ENCODE measurements at places on chromosomes 11 and 22.

DNA sequence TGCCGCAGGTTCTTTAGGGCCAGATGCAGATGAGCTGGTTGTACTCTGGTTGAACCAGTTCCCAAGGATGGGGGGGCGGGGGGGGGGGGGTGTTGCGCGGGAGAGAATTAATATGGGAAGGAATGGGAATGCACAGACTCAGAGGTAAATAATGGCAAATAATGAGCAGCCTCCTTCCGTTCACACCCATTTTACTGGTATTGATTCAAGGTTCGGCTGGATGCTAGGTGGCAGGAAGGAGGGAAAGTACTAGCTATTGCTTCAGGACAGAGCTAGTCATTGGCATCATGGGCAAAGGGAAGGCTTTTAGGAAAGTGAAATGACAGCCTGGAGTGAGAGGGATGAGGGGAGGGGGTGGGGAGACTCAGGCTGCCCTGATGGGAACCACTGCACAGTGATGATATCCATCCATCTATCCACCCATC lies at the start of gene VSTM5:
VSTM5 (minus strand) TSS at position 25 of the 425 bp plus-strand sequence. CDS start 116 bp downstream, outside the sequence.
- no peak for DNase-seq

DNA sequence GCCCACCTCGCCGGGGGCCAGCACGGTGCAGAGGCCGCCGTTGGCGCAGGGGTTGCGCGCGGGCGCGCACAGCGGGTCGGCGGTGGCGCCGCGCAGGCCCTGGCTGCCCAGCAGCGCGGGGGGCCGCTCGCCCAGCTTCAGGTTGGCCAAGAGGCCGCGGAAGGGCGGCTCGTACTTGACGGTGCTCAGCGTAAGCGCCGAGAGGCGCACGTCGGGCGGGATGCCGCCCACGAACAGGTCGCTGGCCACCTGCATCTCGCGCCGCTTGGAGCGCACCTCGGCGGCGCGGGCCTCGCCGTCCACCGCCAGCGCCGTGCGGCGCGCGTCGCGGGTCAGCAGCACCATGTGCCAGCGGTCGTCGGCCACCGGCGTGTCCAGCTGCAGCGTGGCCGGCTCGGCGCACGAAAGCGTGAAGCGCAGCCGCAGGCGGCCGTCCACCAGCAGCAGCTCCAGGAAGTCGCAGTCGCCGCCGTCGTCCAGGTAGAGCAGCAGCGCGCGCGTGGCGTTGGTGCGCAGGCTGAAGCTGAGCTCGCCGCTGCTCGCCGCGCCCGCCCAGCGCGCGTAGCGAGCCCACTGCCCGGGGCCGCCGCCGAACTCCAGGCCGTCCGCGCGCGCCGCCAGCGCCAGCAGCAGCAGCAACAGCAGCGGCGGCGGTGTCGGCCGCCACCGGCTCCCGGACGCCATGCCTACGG lies 9.8 kb downstream of the NRXN2 start:
- DNase-seq = no peak

GRCh38 chr22:17087498-17088131 lies 2.8 kb downstream of the IL17RA start:
- DNase-seq = no peak

DNA sequence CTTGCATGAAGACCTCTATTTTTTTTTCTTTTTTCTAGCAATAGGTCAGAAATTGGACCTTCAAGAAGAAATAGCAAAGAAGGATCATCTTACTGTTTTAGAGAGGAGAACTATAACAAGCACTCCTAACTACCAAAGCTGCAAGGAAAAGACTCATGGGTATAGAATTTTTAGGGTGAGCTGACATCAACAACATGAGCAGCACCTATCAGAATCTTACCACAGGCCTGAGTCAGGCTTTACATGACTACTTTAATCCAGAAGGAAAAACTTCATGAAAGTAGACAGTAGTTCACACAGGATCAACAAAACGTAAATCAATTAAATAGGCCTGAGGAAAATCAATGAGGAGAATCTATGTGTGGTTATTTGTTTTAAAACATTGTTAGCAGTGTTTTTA lies 130.5 kb downstream of the FAM76B start:
- no peak for DNase-seq

- DNase-seq = no peak
These were observed 241.6 kb downstream of the SWAP70 start for GRCh38 chr11:9905501-9905951.

DNA sequence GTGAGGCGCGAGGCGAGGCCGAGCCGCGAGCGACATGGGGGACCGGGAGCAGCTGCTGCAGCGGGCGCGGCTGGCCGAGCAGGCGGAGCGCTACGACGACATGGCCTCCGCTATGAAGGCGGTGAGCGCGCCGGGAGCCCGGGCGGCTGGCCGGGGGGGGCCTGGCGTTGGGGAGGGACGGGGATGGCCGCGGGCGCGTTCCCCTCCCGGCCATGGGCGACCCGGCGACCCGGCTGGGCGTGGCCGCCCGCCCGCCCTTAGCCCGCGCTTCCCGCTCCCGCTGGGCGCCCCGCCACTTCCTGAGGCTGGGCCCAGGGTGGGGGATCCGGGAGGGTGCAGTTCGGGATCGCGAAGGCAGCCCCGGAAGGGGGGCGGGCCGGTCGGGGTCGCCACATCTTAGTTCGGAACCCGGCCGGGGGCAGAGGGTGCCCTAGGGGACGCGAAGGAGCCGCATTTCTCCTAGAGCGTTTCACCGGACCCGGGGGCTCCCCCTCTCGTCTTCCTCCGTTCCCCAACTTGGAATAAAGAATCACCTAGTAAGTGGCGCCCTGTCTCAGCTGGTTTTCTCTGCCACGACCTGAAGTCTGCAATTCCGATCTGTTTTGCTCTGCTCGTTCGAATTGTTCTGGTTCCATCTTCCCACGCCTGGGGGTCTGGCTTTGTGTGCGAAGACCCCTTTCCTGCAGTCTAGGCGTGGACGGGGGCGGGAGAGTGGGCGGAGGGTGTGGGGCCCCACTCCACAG lies 536 bp downstream of the YWHAH start:
- DNase-seq = no peak

DNA sequence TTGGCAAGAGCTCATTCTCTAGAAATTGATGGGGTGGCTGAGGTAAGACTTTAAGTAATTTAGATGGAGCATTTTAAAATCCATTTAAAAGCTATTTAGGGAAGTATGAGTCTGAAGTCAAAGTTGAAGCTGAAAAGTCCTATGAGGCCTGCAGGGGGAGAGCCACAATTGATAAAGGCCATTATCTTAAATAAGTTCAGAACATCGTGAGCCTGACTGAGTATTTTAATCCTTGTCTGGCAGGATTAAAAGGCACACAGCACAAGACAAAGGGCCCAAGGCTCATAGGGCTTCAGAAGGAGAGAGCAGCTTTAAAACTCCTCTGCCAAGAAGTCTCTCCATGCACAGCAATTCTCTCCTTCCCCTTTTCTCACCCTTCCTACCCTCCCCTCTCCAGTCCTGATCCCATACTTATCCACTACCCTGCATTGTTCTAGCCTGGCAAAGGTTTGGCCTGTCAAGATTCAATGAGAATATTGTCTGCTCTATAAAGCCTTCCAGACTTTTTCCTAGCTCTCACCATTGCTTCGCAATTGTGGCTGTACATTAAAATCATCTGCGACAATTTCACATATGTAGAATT lies 1312.9 kb downstream of the FAM181B start:
- no peak for DNase-seq

- DNase-seq = no peak
These were observed 81.1 kb downstream of the BDNF start for GRCh38 chr11:27619039-27619574.

GRCh38 chr11:61645179-61645868 lies 34.9 kb upstream of the DAGLA start:
- no peak for DNase-seq

GRCh38 chr22:33328789-33329296 lies 270.7 kb upstream of the SYN3 start:
- no peak for DNase-seq

DNA sequence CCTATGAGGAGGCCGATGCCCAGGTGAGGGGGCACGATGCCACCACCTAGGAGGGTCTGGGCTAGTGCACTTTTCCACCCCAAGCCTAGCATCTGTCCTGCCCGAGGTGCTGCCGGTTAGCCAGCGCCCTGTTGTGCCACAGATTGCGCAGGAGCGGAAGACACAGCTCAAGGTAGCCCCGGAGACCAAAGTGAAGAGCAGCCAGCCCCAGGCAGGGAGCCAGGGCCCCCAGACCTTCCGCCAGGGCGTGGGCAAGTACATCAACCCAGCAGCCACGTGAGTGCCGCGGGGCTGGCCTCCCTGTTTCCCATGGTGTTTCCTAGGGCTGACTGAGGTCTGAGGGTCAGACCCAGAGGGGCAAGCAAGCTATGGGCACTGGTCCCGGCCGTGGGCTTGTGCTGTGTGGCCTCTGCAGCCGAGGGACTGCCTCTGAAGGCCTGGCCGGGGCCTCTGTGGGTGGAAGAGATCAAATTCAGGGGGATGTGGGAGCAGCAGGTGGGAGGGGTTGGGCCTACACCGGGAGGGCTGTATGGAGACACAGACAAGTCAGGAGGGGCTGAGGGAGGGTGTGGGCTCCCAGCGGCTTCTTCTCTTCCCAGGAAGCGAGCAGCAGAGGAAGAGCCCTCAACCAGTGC lies 29.1 kb downstream of the PPIL2 start:
- no peak for DNase-seq

GRCh38 chr11:26599425-26599824 lies 27.4 kb upstream of the MUC15 start:
- DNase-seq = no peak

- no peak for DNase-seq
These were observed 3.9 kb downstream of the FOSL1 start for GRCh38 chr11:65896034-65896999.

DNA sequence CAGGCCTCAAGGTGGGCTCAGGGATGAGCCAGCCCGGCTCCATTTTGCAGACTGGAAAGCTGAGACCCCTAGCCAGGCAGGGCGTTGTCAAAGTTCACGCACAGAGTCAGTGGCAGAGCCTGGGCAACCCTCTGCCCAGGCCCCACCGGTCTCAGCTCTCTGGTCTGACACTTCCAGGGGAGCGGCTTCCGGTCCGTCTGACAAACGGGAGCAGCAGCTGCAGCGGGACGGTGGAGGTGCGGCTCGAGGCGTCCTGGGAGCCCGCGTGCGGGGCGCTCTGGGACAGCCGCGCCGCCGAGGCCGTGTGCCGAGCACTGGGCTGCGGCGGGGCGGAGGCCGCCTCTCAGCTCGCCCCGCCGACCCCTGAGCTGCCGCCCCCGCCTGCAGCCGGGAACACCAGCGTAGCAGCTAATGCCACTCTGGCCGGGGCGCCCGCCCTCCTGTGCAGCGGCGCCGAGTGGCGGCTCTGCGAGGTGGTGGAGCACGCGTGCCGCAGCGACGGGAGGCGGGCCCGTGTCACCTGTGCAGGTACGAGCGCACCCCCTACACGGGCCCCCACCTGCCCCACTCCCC lies 36.0 kb downstream of the CD6 start:
- DNase-seq = no peak

GRCh38 chr11:126497581-126498122 lies 142.2 kb downstream of the ST3GAL4 start:
- no peak for DNase-seq

GRCh38 chr11:32840587-32840986 lies 10.9 kb downstream of the PRRG4 start:
- DNase-seq = no peak

- no peak for DNase-seq
These were observed 1205.1 kb upstream of the CNTN5 start for GRCh38 chr11:97815667-97816066.

GRCh38 chr11:44494785-44495184 lies 70.7 kb upstream of the CD82 start:
- no peak for DNase-seq

DNA sequence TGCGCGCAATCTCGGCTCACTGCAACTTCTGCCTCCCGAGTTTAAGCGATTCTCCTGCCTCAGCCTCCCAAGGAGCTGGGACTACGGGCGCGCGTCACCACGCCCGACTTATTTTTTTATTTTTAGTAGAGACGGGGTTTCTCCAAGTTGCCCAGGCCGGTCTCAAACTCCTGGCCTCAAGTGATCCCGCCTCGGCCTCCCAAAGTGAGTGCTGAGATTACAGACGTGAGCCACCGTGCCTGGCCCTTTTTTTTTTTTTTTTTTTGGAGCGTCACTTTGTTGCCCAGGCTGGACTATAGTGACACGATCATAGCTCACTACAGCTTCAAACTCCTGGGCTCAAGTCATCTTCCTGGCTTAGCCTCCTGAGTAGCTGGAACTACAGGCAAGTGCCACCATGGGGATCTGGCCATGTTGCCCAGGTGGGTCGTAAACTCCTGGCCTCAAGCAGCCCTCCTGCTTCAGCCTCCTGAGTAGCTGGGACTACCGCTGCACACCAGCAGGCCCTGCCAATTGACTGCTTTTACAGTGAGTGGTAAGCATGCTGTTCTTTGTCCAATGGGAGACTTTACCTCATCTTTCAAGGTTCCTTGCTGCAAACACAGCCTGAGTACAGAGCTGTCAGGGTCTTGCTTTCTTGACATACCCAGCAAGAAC lies 600 bp upstream of the CENPM start:
- DNase-seq = no peak

- DNase-seq = no peak
These were observed 55.4 kb downstream of the LIF start for GRCh38 chr22:30191040-30191701.

DNA sequence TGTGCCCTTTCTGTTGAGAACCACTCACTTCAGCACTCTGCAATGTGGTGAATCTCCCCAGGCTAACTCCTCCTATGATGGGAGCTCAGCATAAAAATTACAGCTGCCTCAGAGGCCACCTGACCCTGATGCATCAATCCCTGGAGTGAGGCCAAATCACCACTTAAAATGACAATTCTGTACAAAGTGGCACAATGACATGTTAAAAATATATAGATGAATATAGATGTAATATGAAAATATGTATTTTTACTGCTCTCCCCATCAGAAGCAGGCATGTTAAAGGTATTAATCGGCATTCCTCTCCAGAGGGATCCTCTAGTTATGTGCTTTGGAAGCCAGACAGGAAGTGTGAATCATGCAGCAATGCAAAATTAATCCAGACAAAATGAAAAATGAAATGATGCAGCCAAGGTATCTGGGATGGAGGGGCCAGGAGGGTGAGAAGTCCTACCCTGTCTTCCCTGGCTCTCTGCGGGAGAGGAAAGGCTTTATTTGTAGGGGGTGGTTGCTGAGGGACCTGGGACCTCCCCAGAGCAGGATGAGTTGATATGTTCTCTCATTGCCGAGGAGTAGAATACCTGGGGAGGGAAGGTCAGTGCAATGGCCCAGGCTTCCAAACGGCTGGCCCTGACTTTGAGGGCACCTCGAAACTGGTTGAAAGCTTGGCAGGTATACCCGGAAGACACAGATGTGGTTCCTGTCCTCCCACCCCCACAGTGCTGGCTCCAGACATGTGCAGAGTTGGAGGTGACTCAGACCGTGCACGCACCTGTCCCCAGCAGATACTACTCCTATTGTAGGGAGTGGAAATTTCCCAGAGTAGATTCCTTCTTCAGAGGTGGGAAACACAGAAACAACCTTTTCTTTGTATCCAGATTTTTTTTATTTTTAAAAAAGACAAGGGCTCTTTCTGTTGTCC lies 347.9 kb upstream of the NCAM1 start:
- no peak for DNase-seq

DNA sequence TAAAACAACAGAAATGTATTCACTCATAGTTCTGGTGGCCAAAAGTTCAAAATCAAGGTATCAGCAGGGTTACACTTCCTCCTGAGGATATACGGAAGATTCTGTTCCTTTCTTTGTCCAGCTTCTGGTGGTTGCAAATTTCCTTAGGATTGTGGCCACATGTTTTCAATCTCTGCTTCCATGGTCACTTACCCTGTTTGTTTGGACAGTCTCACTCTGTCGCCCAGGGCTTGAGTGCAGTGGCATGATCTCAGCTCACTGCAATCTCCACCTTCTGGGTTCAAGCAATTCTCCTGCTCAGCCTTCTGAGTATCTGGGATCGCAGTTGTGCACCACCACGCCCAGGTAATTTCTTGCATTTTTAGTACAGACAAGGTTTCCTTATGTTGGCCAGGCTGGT lies 534.3 kb downstream of the KCNA4 start:
- no peak for DNase-seq

All from hippocampal formation (tissue), 2 donors.